T47D (cell line): ENCODE measurements at places on chromosomes 1 and 21.
A peak's percentile ranks its signal among the peaks of the same experiment; 100 is the strongest.

DNA sequence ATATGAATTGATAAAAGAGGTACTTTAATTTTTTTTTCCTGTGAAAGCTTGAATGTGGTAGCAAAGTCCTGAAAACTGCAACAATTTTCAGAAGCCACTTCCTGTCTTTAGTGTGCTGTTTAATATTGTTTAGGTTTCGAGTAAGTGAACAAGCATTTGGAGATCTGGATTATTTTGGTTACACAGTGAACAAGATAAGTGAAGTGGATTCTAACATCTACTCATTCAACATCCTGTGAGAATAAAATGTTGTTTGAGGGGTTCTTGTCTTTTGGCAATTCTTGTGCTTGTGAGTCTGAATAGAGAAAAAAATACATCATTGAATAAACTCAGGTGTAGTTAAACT is 35.2 kb upstream of the PLA2G4A start:
- DNase-seq = no peak

DNA sequence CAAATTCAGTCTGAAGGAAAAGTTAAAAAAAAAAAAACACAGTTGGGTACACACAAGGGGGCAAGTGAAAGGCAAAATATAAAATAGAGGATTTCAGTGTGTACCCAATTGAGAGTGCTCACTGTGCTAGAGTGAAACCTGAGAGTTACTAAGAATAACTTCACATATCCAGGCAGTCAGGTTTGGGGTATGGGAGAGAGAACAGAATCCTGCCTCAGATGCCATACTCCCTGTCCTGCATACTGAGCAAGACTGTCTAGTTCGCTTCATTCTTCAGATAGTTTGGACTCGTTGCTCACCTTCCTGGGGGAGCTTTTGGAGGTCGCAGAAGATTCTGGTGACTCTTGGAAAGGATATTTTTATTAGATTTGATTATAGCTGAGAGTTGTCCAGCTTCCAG is 20.4 kb downstream of the CEP85 start:
- DNase-seq = no peak

DNA sequence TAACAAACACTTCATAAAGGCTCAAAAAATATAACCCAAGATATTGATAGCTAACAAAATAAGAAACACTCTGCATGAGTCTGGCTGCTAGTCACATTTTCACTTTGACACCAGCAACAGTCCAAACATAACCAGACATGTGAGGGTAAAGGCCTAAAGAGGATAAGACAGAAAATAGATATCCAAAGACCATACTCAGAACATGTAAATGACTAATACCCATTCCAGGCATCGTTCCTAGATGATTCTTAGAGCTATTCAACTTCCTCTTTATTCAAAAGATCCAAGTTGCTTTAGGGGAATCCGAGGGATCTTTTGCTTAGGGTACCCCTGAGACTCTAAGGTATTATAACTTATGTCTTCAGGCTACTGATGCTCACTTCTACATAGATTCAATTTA is 5.1 kb downstream of the COL24A1 start:
- DNase-seq = no peak

GRCh38 chr1:197980457-197980856 is 63.3 kb downstream of the LHX9 start:
- no peak for DNase-seq

- no peak for DNase-seq
Measured at GRCh38 chr1:154712166-154712810, 104.3 kb upstream of the ADAR start.

DNA sequence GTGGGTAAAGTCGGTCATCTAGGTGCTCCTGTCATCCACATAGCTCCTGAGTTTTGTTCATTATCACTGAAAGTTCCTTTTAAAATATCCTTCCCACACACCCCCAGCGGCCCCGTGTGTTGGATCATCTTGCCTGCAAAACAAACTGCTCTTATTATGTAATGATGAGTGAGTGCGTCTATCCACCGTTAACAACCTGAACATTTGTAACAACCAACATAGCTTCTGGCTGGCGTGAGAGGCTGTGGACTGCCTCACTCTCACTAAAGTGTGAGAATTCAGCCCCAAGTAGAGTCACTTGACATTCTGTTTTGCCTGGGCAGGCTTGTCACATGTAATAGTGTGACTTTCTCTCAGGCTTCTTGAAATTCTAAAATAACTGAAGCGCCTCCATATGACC is 14.5 kb upstream of the KCNA2 start:
- no peak for DNase-seq

GRCh38 chr1:13794231-13795187 is 94.5 kb downstream of the PRDM2 start:
- DNase-seq = no peak

DNA sequence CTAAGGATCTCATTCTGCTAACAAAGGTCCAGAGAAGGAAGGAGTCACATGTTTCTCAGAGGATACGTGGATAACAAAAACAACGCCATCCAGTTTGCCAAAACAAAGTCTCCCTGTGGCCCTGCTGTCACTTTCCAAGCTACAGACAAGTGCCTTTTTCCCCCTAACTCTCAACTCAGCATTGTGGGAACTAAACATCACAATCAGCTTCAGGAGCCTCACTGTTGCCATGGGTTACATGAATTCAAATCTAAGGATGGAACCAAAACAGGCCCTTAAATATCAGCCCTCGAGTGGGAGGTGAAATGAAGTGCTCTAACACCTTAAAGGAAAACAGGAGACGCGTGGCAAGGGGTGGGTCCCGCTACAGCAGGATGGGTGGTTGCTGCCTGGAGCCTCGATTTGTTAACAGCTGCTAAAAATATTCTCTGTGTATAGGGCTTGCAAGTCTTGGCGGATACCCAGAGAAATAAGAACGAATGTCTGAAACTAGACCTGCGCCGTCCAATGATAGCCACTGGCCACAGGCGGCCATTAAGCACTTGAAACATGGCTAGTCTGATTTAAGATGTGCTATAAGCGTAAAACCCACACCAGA is 66.4 kb upstream of the SOD1 start:
- DNase-seq = no peak

GRCh38 chr1:116064616-116065015 is 46.6 kb upstream of the MAB21L3 start:
- DNase-seq = no peak

- DNase-seq = no peak
Measured at GRCh38 chr1:218827486-218827885, 346.2 kb upstream of the LYPLAL1 start.

DNA sequence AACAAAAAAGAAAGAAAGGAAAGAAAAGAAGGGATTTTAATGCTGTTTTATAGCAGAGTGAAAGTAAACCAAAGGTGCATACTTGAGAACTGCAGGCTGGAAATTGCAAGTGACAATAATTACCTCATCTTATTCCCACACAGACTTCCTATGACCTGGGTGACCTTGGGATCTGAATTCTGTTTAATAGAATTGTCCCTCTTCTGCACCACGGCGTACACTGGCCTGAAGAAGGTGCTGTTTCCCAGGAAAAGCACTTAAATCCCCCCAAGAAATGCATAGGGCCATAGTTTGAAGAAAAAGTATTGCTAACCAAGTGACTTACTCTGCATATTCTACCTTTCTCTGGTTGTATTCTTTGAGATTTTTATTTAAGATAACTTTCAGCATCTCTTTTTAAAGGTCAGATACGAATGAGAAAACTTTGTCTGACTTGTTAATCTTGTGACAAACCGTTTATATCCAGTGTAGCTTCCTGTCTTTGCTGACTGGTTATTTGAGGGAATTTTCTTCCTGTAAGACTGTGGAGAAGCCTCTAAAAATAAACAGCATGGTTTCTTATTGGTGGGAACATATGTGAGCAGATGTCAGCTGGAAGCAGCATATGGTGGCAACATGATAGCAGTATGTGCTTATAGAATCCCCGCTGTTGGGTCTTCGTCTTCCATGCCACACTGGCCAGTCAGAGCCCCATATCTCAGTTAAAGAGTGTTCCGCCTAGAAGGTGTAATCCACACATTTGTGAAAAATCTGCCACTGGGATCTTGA is 16.3 kb downstream of the TGFB2 start:
- peak; percentile 49 for DNase-seq

DNA sequence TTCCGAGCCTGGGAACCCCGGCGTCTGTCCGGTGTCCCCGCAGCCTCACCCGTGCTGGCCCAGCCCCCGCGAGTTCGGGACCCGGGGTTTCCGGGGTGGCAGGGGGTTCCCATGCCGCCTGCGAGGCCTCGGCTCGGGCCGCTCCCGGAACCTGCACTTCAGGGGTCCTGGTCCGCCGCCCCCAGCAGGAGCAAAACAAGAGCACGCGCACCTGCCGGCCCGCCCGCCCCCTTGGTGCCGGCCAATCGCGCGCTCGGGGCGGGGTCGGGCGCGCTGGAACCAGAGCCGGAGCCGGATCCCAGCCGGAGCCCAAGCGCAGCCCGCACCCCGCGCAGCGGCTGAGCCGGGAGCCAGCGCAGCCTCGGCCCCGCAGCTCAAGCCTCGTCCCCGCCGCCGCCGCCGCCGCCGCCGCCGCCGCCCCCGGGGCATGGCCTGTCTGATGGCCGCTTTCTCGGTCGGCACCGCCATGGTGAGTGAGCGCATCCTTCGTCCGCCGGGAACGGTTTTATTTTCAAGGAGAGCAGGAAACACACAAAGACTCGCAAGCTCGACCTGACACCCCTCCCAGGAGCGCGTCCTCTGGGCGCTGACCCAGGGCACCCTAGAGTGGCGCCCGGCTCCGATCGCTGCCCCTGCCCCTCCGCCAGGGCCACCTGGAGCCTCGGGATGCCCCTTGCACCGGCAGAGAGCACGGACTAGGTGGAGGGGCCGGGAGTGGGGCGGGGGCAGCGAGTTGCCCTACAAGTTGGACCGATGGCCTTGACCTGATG is at the start of gene ABCG1:
TSS of gene ABCG1 (plus strand) at position 305 of the 770 bp plus-strand sequence. CDS start at position 428, 123 bp downstream.
- DNase-seq = peak; percentile 71

GRCh38 chr1:153682730-153683129 is 4.2 kb downstream of the NPR1 start:
- DNase-seq = no peak

GRCh38 chr1:53070621-53071020 is 8.6 kb downstream of the PODN start:
- no peak for DNase-seq

GRCh38 chr1:38139738-38140487 is 93.3 kb upstream of the POU3F1 start:
- no peak for DNase-seq

DNA sequence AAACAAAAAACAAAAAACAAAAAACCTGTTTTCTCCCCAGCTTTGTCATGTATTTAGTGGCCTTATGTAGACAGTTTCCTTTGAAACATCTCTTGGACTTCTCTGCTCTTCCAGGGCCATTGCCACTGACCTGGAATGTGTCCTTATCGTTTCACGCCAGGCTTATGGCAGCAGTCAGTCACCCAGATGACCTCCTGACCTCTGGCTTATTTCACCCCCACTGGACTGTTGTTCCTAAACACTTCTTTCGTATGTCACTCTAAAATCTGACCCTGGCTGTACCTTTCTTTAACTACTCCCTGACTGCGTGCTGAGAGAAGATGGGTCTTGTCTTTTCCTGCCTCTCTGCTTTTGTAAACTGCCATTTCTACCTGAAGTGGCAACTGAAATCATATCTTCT is 9.1 kb downstream of the LGALS8 start:
- no peak for DNase-seq

GRCh38 chr1:167137793-167138510 is 44.1 kb downstream of the STYXL2 start:
- DNase-seq = no peak

DNA sequence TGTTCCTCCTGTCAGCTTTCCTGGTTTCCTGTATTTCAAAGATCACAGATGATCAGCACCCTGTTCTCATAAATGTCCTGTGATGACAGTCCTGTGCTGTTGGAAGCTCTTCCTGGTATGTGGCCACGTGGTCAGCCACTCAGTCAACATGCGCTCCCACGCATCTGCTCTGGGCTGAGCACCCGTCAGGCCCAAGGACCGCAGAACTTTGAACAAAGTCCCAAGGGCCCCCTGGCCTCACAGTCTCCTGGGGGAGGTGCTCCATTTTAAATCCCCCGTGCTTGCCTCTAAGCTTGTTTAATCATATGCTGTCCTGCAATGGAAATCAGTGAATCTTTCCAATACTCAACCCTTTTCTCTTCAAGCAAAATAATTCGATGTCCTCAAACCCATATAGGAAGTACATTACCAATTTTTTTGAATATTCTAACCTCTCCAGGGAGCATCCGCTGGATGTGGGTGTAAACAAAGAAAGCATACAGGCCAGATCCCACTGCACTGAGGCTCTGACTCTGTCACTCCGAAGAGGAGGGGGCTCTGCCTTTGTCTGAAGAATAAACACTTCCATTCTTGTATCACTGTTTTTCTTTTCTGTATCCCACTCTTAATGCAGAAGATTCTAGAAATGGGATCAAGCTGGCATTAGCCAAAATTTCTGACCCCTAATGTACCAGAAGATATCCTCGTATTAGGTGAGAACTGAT is 250.3 kb downstream of the SDCCAG8 start:
- no peak for DNase-seq

GRCh38 chr1:97832481-97832880 is 88.4 kb downstream of the DPYD start:
- DNase-seq = no peak
